Stimulated activated CD8-positive, alpha-beta memory T cell treated with anti-CD3 and anti-CD28 coated beads, Interleukin-15, amount 100 ng/mL, for 1 hour (primary cell): ENCODE measurements at places on chromosomes 3 and 15.

DNA sequence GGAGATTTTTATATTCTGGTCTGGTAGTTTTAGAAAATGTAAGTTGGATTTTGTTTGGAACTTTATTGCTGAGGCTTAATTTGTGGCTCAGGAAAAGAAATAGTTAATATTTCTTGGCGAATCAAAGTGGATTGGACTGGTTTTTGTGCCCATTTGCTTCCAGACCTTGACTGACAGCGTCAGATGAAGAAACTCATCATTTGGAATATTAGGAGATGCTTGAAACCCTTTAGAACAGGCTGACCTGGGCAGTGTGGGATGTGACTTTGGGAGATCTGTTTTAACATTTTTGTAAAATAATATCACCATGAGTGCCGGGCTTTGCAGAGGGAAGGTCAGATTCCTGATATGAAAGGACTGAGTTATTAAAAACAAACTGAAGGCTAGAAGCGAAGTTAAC, 83.0 kb downstream of the AAGAB start:
- DNase-seq, result no peak

- DNase-seq, result no peak
These were observed 46.7 kb downstream of the SLC9C1 start for GRCh38 chr3:112247350-112247749.

- DNase-seq, result no peak
These were observed 126.9 kb upstream of the MEF2A start for GRCh38 chr15:99438691-99439523.

DNA sequence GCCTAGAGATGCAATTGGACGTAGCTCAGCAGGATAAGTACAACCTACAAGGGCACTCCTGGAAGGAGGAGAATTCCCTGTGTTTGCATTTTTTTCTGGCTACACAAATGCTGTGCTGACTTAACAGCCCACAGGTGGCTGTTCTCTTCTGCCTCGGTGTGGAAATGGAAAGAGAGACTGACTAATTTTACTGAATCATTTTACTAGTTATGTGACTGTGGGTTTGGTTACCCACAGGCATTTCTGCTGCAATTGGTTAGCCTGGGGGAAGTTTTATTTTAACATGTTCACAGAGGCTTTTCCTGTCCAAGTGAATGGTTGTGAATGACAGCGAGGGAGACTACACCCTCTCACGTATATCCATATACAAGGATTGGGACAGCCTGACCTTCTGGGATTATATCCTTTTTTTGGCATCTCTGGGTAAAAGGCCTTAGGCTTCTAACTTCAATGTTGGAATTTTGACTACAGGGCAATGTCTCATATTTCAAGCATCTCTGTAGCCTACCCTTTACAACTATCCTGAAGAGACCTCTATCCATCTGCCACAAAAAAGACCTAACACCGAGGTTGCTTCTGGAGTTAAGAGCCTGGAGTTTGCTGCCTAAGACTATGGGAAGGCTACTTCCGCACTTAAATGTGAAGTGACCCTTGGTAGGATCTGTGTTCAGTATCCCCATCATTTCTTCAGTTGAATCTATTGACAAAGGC, 67.2 kb upstream of the TP63 start:
- DNase-seq, result no peak

DNA sequence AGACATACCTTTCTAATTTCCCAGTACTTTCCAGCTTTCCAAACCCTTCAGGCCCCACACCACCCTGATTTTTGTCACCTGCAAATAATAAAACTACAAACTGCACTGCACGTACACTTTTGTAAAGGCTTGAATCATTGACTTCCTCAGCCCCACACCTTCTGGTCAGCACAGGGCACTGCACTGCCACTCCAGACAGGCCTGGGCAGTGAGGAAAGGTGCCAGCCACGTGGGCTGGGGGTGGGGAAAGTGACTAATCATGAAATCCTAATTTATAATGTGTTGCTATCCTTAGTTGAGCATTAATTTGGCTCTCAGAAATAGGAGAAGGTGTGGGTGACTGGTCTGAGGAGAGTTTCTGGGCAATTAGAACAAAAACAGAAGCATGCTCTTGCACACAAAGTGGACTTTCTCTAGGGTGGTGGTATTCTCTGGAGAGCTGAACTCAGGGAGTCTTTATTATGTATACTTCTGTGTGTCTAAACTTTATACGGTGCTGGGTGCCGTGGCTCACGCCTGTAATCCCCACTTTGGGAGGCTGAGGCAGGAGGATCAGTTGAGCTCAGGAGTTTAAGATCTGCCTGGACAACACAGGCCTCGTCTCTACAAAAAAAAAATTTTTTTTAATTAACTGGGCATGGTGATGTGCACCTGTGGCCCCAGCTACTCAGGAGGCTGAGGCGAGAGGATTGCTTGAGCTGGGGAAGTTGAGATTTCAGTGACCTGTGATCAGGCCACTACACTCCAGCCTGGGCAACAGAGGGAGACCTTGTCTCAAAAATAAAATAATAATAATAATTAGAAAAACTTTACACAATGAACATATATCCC, 58.2 kb upstream of the FLNB start:
- DNase-seq, result no peak

- no peak for DNase-seq
These were observed 229.1 kb downstream of the NR2F2 start for GRCh38 chr15:96559631-96560030.

GRCh38 chr3:152539191-152539764, 270.5 kb downstream of the MBNL1 start:
- no peak for DNase-seq

- no peak for DNase-seq
These were observed 8.9 kb upstream of the XCR1 start for GRCh38 chr3:46036191-46036590.

- DNase-seq, result no peak
These were observed 421.4 kb downstream of the MECOM start for GRCh38 chr3:169241991-169242707.

DNA sequence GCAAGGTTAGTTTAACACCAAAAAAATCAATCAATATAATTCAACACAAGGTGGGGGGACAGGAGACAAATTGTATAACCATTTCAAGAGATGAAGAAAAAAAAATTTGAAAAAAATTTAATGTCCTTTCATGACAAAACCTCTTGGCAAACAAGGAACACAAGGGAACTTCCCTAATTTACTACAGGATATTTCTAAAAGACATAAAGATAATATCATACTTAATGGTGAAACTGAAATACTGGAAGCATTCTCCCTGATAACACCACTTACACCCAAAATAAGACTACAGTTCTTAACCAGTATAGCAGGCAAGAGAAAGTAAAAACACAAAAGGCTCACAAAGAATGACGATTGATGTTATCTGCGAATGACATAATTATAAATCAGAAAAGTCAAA, 44.7 kb downstream of the IFT57 start:
- no peak for DNase-seq

DNA sequence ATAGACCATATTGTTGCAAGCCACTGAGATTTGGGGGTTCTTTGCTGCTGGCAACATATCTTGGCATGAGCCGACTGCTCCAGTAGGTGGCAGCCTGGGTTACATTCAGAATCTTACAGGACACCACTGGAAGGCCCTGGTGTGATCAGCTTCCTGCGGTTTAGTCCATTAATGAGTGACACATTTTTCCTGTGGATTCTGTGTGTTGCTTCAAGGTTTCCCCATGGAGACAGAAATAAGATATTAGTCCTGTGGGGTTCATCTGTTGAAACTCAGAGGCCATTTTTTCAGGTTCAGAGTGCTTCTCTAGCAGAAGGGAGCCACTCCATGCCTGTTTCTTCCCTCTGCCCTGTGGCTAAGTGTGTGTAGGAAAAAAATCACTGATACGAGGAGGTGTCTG, 116.2 kb downstream of the MFSD1 start:
- no peak for DNase-seq

DNA sequence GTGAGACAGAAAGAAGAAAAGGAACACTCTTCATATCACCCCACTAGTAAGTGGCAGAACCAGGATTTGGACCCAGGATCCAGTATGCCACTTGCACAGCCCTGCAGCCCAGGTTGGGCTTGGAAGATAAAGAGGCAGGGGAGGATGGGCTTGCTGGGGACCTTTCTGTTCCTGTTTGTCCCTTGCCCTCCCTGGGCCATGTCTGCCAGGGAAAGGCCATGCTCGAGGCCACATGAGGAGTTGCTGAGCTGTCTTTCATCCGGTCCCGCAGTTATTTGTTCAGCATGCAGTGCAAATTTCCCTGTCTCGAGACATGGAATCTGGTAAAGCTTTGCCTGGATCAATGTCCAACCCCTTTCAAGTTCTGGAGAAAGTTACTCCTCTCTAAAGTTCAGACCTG, 116.0 kb upstream of the MRPS22 start:
- no peak for DNase-seq

DNA sequence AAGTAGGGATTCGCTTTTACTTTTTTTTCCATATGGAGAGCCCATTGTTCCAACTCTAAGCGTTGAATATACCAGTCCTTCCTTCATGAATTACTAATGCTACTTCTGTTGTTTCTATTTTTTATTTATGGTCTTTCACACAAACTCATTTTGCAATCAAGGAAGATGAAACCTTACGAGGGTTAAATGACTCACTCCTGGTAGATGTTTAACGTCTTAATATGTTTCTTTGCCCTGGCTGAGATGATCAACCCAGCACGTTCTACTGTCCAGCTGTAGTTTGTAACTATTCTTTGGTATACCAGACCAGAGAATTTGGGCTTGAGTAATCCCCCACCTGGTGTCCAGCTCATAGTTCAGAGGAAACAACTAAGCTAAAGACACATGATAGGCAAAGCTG, 23.1 kb downstream of the CDCP1 start:
- no peak for DNase-seq

DNA sequence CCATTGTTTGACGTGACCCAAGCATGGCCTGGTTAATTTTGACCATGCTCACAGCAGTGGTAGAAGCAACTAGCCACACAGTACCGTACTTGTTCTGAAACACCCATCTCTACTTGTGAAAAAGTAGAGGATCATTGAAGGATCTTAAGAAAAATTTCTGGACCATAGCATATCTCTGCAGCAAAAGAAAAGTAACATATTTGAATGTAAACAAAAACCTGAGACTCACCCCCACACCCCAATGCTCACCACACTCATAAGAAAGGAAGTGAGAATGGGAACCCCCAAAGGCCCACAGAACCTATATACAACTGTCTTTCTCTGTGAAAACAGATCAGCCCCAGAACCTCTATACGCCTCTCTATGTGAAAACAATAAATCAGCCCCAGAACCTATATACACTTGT, 33.8 kb upstream of the TFRC start:
- DNase-seq, result no peak

DNA sequence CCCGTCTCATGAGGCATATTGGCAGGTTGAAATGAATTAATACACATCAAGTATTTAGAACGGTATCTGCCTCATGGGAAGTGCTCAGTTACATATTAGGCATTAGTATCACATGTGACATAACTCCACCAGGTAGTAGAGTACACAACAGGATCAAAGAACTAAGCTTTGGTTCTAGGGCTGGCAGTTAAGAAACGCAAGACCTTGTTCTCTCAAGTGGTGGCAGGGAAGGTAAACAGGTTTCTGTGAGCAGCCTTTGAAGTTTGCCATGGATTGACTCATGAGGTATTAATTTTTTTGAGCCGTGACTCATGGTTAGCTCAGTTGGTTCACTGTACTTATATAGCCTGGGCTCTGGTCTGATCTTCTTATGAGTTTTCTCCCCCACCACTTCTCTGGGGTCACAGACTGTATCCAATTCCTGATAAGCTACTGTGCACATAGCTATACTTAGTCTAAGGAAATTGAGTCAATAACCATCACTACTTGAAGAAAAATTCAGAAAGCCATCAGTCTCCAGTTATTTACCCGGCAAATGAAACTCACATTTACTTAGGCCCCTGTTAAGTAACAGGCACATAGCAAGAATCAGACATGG, 155.6 kb upstream of the STT3B start:
- no peak for DNase-seq

DNA sequence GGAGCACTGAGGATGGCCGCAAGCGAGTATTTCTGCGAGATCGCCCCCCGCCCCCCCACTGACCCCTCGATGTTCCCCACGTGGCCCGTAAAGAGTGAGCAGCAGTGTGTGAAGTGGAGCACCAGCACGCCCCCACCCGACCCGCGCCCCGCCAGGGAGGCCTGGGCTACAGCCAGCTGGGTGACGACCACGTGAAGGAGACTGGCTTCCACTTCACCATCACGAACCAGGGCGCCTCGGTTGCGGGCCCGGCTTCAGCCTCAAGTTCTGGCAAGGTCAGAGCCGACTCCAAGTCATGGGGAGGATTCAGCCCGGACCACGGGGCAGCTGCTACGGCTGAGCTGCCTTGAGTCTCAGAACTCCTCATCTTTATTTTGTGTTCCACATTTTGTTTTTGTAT, 2.4 kb upstream of the RNU5B-1 start:
- DNase-seq, result no peak

DNA sequence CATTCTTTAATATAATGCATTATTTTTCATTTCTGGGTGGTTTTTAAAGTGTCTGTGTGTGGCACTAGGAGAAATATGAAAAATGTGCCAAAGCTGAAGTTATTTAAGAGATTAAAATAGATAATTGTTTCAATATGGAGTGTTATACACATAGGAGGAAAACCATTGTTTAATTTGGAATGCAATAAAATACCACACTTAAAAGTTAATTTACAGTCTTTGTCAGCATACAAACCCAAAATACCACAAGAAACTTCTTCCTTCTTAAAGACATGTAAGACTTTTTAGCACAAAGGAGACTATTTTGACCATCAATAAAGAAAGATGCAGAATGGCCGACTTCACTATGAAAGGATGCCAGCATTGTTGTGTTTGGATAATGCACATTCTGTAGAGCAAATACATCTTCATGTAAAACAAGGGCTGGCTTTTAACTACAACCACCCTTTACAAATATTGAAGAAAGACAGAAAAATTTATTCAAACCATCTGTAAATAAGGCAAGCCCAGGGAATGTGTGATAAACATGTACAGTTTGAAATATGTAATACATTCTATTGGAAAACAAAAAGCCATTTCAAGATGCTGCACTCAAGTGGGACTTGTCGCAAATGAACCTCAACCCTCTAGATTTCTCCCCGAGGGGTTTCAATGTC, 1146.6 kb downstream of the ROBO1 start:
- no peak for DNase-seq
